ENCODE measurements at places on chromosomes 12 and 14.

GRCh38 chr14:67674139-67674479, 323 bp downstream of the VTI1B start:
- peak; percentile 82 for DNase-seq

DNA sequence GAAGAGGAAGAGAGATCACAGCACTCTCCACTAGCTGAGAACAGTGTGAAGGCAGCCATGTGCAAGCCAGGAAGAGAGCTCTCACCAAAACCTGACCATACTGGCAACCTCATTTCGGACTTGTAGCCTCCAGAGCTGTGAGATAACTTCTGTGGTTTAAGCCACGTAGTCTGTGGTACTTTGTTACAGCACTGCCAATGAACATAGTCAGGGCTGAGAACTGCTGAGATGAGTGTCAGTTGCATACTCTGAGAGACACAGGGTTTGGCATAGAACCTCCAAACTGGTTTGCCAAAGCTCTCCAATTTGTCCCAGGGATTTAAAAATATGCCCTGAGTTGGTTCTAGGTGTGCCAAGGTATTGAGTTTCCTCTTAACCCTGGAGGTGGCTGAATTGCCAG, 218.6 kb downstream of the ATP23 start:
- no peak for DNase-seq

DNA sequence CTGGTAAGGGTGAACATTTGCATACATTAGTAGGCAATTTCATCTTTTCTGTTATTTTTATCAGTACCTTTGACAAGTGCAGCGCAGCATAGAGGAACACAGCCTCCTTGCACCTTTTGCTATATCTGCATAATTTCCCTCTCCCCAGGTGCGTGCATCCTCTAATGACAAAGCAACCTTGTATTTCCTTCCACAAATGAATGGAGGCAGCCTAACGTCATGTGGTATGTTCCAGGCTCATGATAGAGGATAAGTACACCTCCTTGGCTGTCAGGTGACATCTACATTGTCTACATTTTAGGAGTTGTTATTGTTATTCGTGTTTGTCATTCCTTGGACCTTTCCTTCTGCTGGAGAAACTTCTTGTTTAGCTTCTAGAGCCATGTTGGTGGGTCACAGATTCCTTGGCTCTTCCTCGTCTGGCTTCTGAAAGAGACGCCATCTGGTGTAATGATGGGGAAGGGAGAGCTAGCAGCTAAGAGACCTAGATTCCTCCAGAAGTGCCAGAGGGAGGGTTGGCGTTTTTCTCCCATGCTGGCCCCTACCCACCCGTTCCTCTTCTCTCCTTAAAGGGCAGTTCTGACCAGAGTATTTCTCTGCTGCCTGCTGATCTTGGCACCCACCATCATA, 37.0 kb downstream of the EVL start:
- no peak for DNase-seq

DNA sequence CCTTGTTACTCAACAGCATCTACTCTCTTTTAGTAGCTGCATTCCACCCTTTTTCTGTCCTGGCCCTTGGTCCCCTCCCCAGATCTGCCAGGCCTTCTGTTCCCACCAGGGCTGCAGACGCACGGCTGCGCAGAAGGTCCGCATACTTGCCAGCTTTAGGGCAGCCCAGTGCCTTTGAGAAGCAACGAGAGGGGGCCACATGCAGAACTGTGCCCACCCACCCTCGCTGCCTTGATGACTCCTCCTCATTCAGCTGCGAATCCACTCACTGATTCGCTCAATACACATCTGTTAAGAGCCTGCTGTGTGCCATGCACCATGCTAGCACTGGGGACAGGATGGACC, 39.2 kb downstream of the PRIMA1 start:
- DNase-seq = no peak

- DNase-seq = no peak
Measured at GRCh38 chr12:112837629-112838197, 46.2 kb downstream of the RPH3A start.

DNA sequence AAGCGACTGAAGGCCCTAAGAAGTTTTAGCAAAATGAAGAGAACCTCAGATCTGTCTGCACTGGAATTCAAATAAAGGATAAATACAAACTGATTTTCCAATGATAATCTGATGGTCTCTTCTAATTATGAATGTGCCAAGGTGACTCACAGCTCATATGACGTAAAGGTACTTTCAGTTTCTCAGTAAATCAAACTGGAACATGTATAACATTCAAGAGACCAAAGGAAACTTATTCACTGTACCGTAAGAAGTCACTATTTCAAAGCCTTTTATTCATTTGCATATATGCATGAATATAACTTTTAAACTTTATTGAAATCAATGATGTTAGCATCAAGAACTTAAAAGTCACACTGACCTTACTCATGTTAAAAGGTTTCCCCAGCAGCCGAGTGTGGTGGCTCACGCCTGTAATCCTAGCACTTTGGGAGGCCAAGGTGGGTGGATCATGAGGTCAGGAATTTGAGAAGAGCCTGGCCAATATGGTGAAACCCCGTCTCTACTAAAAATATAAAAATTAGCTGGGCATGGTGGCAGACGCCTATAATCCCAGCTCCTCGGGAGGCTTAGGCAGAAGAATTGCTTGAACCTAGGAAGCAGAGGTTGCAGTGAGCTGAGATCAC, 52.2 kb downstream of the ATXN2 start:
- no peak for DNase-seq

DNA sequence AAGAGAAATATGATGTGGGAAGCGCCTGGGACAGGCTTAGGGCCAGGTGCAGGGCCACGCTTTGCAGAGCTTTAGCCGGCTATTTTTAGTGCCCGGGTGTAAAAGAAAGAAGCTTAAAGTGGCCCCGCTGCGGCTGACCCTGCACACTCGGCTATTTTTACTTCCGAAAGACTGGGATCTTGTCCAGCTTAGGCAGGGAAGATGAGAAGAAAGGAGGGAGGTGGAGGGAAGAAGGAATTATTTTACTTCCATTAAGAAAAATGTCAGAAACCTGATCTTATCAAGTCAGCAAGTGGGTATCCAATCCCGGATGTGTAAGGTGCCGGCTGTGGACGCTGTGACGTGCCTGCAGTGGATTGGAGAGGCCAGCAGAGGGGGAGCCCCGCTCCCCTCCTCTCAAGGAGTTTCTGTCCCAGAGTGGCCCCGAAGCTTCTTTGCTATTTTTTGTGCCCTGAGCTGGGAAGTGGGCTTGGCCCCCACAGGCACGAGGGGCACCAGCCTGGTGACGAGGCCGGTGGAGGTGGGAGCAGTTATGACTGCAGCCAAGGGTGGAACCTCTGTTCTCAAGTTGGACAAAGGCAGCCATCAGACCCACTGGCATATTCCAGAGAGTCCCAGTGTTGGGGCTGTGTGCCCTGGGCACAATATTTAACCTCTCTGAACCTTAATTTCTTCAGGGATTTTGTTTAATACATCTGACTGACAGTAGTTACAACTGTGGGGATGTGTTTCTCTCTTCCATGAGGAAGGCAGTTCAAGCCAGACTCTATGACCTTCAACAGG, 97.7 kb downstream of the ESRRB start:
- DNase-seq = no peak

GRCh38 chr12:87671757-87672156, 357.4 kb downstream of the C12orf50 start:
- DNase-seq = no peak

DNA sequence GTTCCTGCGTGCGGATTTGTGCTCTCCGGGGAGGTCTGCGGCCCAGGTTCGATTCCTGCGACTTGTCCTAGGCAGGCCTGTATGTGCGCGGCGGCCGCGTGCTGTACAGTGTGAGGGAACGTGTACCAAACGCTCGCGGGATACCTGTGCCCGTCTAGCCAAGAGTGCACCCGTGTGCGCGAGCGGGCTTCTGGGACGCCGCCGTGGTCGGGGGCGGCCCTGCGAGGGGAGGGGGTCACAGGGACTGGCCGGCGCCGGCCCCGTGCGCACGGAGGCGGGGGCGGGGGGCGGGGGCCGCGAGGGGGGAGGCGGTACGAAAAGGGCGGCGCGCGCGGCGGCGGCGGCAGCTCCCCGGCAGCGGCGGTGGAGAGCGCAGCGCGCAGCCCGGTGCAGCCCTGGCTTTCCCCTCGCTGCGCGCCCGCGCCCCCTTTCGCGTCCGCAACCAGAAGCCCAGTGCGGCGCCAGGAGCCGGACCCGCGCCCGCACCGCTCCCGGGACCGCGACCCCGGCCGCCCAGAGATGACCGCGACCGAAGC, at the start of gene DLK1:
DLK1 (plus strand) TSS at position 343 of the 536 bp plus-strand sequence; CDS start at position 520, 177 bp downstream.
- no peak for DNase-seq

DNA sequence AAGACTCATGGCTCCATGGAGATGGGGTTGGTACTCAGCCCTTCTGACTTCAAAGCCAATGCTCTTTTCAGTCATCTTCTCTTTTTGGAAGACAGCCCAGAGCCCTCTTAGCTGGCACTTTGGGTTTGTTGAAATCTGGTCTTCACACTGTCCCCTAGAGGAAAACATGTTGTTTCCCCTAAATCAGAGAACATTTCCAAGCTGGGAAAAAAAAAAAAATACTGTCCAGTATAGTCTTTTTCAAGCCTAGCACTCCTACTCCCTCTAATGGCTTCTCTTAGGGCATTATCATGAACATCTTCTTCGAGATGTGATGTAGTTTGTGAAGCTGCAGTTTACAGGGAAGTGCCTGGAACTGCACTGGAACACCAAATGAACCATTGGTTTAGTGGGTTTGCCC, 3.0 kb upstream of the ZC3H14 start:
- DNase-seq = no peak

DNA sequence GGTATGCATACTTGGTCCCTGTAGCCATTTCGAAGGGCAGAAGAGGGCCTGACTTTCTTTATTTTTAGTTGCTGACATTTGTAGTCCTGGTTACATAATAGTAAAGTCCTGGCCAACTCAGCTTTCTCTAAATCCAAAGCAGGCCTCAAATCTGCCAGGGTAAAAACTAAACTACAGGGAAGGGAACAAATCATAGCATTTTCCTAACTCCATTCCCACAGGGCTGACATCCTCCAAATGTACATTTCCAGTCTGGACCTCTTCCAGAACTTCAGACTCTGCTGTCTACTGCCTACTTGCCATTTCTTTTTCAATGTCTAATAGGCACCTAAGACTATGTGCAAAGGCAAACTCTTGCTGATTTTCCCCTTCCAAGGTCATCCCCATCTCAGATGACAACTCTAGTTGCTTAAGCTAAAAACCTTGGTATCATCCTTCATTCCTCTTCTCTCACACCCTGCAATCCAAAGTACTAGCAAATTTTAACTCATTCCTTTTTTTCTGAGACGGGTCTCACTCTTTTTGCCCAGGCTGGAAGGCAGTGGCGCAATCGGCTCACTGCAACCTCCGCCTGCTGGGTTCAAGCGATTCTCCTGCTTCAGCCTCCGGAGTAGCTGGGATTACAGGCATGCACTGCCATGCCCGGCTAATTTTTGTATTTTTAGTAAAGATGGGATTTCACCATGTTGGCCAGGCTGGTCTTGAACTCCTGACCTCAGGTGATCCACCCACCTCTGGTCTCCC, 2.0 kb downstream of the DDIT3 start:
- DNase-seq = no peak

- DNase-seq = no peak
Measured at GRCh38 chr14:99270458-99271220, 1.4 kb downstream of the BCL11B start.

- DNase-seq = no peak
Measured at GRCh38 chr14:34424488-34424887, 37.6 kb downstream of the SPTSSA start.

DNA sequence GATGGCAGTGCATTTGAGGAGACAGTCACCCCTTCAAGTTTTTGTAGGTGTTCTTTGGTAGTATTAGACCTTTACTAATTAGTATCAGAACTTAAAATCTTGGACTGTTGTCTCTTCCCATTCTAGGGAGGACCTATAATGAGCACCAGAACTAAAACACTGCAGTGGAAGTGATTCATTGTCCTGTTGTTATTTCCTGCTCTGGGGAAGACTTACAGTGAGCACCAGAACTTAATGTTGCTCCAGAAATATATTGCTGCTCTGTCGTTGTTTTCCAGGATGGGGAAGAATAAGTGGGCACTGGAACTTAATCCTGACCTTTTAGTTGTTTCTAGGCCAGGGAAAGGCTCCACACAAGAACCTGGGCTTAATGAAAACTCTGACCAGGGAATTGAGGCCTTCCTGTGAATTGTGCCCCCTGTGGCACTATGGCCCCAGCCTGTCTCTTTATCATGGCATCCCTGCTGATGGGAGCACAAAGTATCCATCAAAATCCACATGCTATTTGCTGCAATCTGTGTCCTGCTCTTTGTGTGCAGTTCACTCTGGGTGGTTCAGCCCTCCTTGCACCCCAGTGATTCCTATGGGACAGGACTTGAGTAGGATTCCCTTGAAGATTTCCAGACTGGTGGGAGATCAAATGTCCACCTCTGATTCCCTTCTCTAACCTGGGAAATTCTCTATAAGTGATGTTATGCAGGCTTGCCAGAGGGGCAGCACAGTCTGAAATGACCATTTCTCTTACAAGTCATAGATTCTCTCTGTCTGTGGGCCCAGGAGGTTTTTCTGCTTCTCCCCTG, 175.8 kb downstream of the PAWR start:
- DNase-seq = no peak

DNA sequence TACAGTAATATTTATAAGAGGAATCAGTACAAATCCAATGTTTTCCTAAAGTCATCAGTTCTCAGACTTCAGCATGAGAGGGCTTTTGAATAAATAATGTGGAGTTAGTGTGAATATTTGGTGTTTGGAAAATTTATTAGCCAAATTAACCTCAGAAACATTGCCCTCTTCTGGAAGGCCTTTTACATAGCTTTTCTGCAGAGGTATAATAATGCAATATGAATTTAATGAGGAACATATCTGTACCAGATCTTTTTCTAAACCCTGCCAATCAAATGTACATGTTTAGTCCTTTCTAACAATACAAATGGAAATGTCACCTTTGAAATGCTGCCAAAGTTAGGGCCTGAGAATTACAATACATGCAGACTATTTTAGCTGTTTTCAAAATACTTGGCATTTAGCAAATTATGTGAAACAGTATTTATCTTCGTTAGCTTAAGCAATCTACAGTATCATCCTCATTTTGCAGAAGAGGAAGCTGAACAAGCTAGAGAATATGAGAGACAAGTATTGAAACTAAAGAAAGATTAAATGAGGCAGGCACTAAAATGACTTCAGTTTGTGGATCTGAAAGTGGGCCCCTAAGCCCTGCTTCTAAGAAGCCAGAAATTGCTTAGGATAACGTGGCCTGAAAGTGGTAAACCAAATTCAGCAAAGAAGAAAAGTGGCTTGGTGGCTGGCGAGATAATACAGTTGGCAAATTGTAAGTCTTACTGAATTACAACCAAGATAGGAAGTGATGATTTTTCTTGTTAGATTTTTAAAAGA, 60.4 kb upstream of the MANSC4 start:
- no peak for DNase-seq

Measured in dorsolateral prefrontal cortex (tissue), 122 donors.